ENCODE measurements at places on chromosomes 5 and 9.

- peak; percentile 11 for DNase-seq
Observed at GRCh38 chr5:392431-392988, 50.5 kb upstream of the EXOC3 start.

GRCh38 chr5:179378441-179379271 is 33.4 kb upstream of the ADAMTS2 start:
- DNase-seq: no peak

- DNase-seq: no peak
Observed at GRCh38 chr5:627840-628239, 15.7 kb downstream of the CEP72 start.

DNA sequence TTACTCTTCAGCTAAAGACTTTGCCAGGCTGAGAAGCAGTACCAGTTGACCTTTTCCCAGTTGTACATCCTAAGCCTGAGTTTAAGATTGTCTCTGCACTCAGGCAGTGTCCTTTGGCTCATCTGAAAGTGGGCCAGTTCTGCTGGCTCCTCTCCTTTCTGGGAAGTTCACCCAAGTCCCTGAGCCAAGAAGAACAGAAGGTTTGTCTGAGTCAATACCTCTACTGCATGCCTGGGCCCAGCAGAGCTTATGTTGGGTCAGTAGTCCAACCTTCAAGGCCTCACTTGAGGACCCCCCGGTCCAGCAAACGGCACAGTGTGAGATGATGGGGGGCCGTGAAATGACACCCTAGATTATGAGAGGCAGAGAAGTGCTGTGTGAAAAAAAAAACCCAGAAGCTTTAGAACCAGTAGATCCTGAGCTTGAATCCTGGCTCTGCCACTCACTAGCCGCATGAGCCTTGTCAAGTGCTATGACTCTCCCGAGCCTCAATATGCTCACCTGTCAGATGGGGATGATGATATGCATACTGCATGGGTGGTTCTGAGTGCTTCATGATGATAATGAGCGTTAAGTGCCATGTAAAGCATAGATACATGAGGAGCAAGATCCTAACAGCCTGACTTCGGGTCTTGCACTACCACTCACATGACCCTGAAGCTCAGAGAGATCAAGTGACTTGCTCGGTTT is 156.0 kb downstream of the MACROH2A1 start:
- no peak for DNase-seq

GRCh38 chr5:10323588-10324488 is 16.1 kb upstream of the CMBL start:
- no peak for DNase-seq

- no peak for DNase-seq
Observed at GRCh38 chr5:123278284-123278683, 144.9 kb downstream of the CEP120 start.

DNA sequence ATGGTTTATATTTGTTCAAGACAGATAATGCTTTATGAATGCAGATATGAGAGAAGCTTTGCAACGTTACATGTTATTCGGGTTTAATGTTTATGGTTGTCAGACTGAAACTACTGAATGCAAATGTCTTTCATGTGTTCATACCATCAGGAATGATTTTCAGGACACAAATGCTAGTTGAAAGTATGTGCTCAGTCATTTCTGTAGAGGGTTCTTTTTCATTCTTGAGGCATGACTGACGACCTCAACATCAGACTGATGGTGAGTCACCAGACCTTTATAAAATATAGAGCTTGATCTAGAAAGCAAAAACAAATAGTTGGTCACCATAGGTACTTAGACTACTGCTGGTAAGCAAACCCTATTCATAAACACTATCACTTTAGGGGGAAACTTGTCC is 287.3 kb upstream of the NUDT12 start:
- DNase-seq: no peak

- DNase-seq: no peak
Observed at GRCh38 chr9:134571326-134571931, 70.2 kb upstream of the COL5A1 start.

GRCh38 chr5:73393611-73394489 is 54.7 kb downstream of the FOXD1 start:
- no peak for DNase-seq

Data from stimulated activated CD8-positive, alpha-beta memory T cell treated with anti-CD3 and anti-CD28 coated beads, Interleukin-7, amount 100 ng/mL, for 1 hour (primary cell).